Keratinocyte (primary cell): ENCODE measurements at places on chromosomes 1 and 21. TPM values are rescaled to one million over a fixed set of nuclear protein-coding genes. Genes with fewer than 3 reads are reported as not detected.

GRCh38 chr1:226638001-226638601, 89.5 kb downstream of the STUM start:
- no peak overlapping the region for H3K27ac ChIP-seq
- H3K4me3 ChIP-seq = no peak overlapping the region
- H3K4me1 ChIP-seq = peaks cover 21% of the 10 kb centered on the region
- H3K27me3 ChIP-seq = no peaks in the 10 kb centered on the region
- no peak for DNase-seq

DNA sequence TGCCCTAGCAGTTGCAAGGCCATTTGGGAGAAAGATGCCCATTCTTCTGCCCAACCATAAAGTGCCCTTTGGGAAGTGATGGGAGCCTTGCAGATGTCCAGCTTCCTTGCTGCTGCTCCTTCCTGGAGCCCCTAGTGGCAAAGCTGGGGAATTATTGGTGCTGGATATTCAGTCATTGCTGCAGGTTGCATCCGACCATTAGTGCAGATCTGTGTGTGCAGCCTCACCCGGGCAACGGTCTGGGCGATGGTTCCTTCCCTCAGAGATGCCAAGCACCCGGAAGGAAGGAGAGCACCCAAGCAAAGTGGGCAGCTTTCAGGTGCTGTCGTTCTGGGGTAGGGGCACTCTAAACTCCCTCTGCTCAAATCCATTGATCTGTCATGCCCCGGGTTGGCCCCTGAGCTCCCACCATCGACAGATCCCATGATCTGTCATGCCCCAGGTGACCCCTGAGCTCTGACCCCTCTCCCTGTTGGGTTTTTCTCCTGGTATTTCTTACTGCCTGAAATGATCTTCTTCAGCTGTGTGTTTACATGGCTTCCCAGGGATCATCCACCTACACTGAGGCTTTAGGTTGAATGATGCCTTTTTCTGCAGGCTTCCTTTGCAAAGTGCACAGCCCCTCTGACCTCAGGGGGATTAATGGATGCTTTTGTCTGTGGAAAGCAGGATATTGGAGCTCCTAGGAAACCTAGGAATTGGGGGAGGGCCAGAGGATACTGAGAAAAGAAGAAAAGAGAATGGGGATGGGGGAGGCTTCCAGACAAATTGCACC, 467.5 kb downstream of the PTPRU start:
- DNase-seq = no peak
- no peak overlapping the region for H3K4me3 ChIP-seq
- no peaks in the 10 kb centered on the region for H3K36me3 ChIP-seq
- H3K27me3 ChIP-seq = peaks cover 14% of the 10 kb centered on the region
- H3K4me1 ChIP-seq = peaks cover 11% of the 10 kb centered on the region

DNA sequence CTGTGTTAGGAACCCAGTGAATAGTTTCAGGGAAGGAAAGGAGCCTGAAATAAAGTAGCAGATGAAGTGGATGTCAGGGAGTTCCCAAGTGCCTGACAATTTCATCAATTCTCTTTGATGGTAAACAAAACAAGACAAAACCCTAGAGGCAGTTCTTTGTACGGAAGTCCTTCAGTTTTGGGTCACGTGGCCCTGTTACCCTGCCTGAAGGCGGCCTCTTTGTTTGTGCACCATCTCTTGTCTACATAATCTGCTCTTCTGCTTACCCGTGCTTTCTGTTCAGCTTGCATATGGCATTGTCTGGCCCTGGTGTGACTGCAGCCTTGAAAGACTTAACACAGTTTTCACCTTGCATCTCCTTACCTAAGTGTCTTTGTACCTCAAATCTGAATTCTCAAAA, 166.7 kb upstream of the DUSP10 start:
- no peak overlapping the region for H3K27ac ChIP-seq
- H3K4me3 ChIP-seq = no peak overlapping the region
- H3K27me3 ChIP-seq = no peaks in the 10 kb centered on the region
- H3K4me1 ChIP-seq = no peaks in the 10 kb centered on the region
- H3K36me3 ChIP-seq = no peaks in the 10 kb centered on the region

- no peak for DNase-seq
- no peaks in the 10 kb centered on the region for H3K4me1 ChIP-seq
- peaks cover 23% of the 10 kb centered on the region for H3K27me3 ChIP-seq
- no peak overlapping the region for H3K27ac ChIP-seq
- H3K36me3 ChIP-seq = no peaks in the 10 kb centered on the region
- H3K4me3 ChIP-seq = no peak overlapping the region
Observed at GRCh38 chr1:175072099-175072951, 4.7 kb downstream of the TNN start.

DNA sequence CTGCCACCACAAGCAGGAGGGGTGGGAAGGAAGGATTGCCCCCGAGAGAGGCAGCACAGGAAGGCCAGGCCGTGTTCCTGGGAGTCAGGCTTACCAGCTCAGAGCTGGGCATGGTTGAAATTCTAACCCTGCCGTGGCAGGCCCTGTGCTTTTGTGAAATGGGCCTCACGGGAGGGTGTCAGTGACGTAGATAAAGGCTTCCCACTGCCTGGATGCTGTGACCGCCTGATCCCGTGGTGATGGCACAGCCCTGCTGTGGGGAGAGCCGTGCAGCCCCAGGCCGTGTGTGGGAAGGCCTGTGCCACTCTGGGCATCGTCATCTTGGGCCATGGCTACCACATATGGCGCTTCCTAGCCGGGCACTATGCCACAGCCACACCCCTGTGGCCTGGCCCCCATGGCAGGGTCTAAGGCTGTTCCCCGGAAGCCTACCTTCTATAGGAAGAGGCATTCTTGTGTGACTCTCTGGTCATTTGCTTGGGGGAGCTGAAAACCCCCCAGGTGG, 161.3 kb downstream of the PCBP3 start:
- peaks cover 7% of the 10 kb centered on the region for H3K27me3 ChIP-seq
- H3K36me3 ChIP-seq = no peaks in the 10 kb centered on the region
- no peak overlapping the region for H3K4me3 ChIP-seq
- no peak overlapping the region for H3K27ac ChIP-seq
- no peaks in the 10 kb centered on the region for H3K4me1 ChIP-seq

GRCh38 chr1:247905910-247906503, 10.6 kb downstream of the OR2W3 start:
- H3K4me3 ChIP-seq = no peak overlapping the region
- H3K36me3 ChIP-seq = no peaks in the 10 kb centered on the region
- DNase-seq = no peak
- H3K4me1 ChIP-seq = no peaks in the 10 kb centered on the region
- H3K27me3 ChIP-seq = no peaks in the 10 kb centered on the region

GRCh38 chr1:110214454-110215404, 4.6 kb downstream of the KCNC4 start:
- DNase-seq = no peak
- peaks cover 7% of the 10 kb centered on the region for H3K4me1 ChIP-seq
- H3K27me3 ChIP-seq = no peaks in the 10 kb centered on the region
- no peak overlapping the region for H3K4me3 ChIP-seq
- no peak overlapping the region for H3K27ac ChIP-seq
- no peaks in the 10 kb centered on the region for H3K36me3 ChIP-seq

DNA sequence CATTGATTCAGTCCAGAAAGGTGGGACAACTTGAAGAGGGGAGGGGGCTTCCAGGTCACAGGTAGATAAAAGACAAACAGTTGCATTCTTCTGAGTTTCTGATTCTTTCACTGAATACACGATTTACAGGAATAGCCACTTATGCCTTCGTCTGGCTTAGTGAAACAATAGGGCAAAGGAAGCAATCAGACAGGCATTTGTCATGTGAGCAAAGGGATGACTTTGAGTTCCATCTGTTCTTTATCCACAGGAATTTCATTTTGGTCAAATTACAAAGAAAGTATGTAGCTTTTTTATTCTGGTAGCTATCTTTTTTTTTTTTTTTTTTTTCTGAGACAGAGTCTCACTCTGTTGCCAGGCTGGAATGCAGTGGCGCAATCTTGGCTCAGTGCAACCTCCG, 202.5 kb downstream of the TTLL7 start:
- no peak for DNase-seq
- no peaks in the 10 kb centered on the region for H3K27me3 ChIP-seq
- H3K4me3 ChIP-seq = no peak overlapping the region
- H3K36me3 ChIP-seq = no peaks in the 10 kb centered on the region

DNA sequence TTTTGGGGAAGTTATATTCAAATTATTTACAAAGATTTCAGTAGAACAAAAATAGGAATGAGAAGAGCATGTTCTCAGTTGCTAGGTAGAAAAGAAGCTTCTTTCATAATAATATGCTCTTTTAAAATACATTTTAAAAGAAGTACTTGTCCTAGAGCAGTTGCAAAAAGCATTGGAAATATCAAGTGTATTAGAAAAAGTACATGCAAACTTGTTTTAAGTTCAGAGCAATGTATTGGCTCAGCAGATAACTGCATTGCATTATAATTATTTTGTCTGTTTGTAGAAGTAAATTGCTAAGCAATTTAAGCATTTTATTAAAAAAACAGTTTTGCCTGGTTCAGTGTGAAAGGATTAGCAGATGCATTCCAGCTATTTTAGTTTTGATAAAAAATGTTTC, 806.4 kb downstream of the USP25 start:
- DNase-seq = no peak
- H3K27me3 ChIP-seq = no peaks in the 10 kb centered on the region
- H3K36me3 ChIP-seq = no peaks in the 10 kb centered on the region
- peak overlapping the region; percentile 69 for H3K4me3 ChIP-seq
- H3K27ac ChIP-seq = no peak overlapping the region

- H3K36me3 ChIP-seq = no peaks in the 10 kb centered on the region
- no peak overlapping the region for H3K27ac ChIP-seq
Observed at GRCh38 chr21:44548922-44549321, 2.4 kb downstream of the KRTAP10-2 start.

- no peaks in the 10 kb centered on the region for H3K27me3 ChIP-seq
- H3K4me3 ChIP-seq = peak overlapping the region; percentile 73
- H3K27ac ChIP-seq = no peak overlapping the region
- peaks cover 6% of the 10 kb centered on the region for H3K4me1 ChIP-seq
- H3K36me3 ChIP-seq = peaks cover 10% of the 10 kb centered on the region
- no peak for DNase-seq
Observed at GRCh38 chr1:112713466-112714312, 1.4 kb downstream of the PPM1J start.

BGLAP gene
- 0.12 to 0.45 TPM (median 0.23 TPM) in 3 replicates for polyA plus RNA-seq

PDZK1IP1 gene
- polyA plus RNA-seq = 1.5 to 29.2 TPM (median 1.5 TPM) in 3 replicates
